ENCODE measurements at places on chromosomes 11 and 22.

DNA sequence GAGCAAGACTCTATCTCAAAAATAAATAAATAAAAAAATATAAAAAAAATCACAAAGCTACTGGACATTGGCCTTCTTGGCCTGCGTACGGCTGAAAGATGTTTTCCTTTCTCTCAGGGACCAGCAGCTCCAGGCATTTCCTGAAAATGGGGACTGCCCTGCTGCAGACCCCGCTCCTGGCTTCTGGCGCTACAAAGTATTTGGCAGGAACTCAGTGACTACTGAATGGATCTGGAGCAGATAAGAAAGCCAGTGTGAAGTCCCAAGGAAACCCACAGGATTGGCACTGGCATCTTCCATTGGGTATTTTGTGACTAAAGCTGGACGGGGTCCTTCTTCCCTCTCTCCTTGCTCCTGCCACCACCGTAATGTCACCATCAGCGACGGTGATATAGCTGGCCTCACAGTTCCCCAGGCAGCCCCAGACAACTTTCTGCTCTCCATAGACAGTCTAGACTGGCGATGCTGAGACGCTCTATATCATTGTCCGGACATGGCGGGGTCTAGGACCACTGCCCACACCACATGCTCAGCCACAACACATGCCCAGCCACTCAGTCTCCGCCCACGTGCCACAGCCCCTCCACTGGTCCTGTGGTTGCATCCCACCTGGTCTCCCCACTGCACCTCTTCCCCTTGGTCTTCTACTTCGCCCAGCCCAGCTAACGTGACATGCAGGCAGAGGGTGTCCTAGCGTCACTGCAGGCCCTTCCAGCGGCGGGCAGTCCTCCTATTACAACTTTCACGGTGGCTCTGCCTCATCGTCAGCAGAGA is 22.7 kb upstream of the YPEL1 start:
- no peak for DNase-seq

GRCh38 chr11:119034813-119035212 is 4.1 kb upstream of the SLC37A4 start:
- no peak for DNase-seq

- DNase-seq: peak; percentile 52
Measured at GRCh38 chr22:43884600-43885318, 7.1 kb downstream of the PNPLA5 start.

DNA sequence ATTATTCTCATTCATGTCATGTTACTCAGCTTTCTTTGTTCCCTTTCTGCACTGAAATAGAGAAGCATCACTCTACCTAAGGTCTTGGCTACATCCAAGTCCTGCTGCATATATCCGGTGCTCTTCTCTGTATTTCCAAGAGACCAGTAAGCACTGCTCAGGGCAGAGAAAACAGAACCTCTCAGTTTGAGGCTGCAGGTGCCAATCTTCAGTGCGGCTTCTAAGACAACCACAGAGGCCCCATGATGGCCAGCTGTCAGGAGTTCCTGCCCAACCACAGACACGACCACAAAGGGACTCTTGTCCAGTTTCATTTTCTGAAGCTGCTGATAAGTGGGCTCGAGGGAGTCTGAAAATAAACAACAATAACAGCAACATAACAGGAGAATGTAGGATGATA is 378.4 kb upstream of the PITPNB start:
- DNase-seq: peak; percentile 40

DNA sequence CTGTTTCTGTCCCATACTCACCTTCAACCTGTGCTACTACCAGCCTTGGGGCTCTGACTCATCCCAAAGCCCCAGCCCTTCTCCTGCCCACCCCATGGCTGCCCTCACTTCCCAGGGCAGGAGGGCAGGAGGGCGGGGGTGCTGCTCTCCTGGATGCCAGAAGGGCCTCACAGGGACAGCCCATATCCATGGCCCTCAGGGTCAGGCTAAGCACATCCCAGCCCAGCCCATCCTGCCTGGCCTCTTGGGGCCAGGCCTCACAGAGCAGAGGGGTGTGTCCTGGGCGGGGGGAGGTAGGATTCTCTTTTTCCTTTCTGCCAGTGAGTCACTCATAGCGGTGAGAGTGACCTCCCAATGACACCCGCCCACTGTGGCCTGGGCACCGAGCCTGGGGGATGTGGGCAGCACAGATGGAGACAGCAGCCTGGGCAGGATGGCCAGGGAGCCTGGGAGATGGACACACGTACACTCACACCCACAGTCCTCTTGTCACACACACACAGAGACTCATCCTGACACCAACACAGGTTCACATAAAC is 2.4 kb downstream of the LTBP3 start:
- DNase-seq: no peak

DNA sequence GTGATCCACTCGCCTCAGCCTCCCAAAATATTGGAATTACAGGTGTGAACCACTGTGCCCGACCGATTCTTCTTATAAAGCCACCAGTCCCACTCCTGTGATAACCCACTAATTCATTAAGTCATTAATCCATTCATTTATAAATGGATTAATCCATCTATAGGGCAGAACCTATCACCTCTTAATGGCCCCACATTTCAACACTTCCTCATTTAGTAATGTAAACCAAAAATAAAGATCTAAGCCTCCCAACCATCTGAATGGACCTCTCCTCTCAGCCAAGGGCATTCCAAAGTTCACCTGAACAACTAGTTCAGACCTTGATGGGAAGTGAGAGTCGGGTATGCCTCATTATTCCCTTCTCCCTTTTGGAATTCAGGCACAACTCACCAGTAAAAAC is 9.9 kb upstream of the MRPL11 start:
- DNase-seq: no peak

DNA sequence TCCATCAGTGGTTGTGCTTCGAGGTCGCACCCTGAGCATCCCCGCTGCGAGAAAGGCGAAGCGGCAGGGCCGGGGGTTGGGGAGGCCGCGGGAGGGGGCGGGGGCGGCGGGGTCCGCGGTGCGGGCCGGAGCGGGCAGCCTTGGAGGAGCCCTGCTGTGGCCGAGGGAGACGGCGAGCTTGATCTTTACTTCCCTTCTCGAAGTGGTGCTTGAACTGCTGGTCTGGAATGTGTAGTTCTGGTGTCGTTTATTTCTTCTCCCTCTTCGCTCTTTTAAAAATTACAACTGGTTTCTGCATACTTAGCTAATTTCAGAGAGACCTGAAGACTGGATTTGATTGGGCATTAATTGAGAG is 1.1 kb downstream of the APLP2 start:
- DNase-seq: no peak

- DNase-seq: no peak
Measured at GRCh38 chr11:45676522-45677095, 11.2 kb upstream of the CHST1 start.

DNA sequence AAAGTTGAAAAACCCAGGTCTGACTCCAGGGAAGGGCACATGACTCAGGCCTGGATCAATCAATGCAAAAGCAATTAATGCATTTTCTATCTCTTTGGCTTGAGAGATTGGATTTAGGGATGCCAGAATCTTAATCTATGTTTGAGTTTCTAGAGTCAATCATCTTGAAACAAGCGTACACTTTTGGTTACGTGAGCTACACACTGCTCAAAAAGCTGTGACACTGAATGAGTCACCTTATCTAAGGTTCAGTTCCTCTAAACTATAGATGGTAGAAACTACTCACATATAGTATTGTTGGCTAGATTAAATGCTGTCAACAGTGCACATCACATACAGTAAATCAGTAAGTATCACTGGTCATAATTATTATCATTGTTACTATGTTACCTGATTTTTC is 24.2 kb downstream of the MRE11 start:
- DNase-seq: no peak

GRCh38 chr11:120352405-120352804 is 16.2 kb downstream of the ARHGEF12 start:
- no peak for DNase-seq

- no peak for DNase-seq
Measured at GRCh38 chr11:105781807-105782206, 171.9 kb downstream of the GRIA4 start.

GRCh38 chr11:111331711-111332479 is 33.5 kb downstream of the POU2AF3 start:
- no peak for DNase-seq

DNA sequence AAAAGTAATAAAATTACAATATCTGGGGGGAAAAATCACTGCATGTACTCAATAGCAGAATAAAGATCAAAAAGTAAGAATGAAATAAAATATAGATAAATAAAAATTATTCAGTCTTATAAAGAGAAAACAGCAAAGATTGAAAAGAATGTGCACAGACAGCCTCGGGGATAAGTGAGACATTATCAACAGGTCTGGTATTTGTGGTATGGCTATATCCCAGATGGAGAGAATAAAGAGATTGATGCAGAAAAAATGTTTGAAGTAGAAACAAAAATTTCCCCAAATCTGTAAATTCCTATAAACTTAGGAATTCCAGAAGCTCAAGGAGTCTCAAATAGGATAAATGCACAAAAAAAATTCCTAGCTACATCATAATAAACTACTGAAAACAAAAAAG is 74.5 kb upstream of the LUZP2 start:
- DNase-seq: no peak

DNA sequence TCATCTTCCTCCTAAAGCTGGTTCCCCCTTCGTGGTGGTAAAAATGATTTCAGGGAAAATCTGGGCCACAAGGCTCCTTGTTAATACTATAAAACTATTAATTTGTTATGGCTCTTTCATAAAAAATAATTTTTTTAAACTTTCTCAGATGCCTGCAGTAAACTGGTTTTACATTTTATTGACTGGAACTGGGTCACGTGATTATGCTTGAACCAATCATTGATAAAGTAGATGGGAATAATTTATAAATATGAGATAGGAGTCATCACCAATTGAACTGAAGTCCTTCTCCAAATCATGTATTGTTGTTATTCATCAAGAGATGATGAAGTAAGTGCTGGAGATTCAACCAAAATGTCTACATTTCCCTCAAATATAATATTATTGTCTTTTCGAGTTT is 138.4 kb downstream of the SLC17A6 start:
- DNase-seq: no peak

GRCh38 chr22:44428941-44429830 is 68.8 kb downstream of the RTL6 start:
- DNase-seq: no peak

DNA sequence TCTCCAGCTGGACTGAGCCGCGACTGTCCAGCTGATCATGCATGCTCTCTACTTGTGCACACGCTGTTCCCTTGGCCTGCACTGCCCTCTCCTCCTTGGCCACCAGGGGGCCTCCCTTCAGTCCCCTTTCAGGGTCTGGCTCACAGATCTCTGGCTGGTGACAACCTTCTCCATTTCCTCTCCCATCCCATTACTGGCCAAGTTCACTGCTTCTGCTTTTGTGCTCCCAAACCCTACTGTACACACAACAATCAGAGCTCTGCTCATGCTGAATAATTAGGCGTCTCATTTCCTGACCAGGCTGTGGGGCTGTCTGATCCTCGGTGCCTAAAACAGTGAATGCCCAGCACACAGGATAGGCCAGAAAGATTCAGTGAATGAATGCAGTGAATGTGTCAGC is 224.0 kb upstream of the NARS2 start:
- peak; percentile 5 for DNase-seq

DNA sequence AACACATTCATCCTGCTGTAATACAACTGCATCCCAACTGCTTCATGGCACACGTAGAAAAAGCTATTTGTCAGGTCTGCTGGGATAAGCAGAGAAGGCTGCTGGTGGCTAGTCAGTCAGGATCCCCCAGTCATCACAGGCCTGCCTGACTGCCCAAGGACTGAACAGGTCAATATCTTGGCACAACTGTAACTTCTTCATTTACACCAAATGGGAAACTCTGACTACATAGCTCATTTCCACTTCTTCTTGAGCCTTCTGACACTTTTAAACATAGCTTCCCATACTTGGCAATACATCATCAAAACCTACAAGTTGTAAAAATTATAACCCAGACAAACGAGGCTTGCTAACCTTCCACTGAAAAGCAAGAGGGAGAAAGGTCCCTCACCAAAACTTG is 2.8 kb downstream of the TMEM9B start:
- DNase-seq: no peak

DNA sequence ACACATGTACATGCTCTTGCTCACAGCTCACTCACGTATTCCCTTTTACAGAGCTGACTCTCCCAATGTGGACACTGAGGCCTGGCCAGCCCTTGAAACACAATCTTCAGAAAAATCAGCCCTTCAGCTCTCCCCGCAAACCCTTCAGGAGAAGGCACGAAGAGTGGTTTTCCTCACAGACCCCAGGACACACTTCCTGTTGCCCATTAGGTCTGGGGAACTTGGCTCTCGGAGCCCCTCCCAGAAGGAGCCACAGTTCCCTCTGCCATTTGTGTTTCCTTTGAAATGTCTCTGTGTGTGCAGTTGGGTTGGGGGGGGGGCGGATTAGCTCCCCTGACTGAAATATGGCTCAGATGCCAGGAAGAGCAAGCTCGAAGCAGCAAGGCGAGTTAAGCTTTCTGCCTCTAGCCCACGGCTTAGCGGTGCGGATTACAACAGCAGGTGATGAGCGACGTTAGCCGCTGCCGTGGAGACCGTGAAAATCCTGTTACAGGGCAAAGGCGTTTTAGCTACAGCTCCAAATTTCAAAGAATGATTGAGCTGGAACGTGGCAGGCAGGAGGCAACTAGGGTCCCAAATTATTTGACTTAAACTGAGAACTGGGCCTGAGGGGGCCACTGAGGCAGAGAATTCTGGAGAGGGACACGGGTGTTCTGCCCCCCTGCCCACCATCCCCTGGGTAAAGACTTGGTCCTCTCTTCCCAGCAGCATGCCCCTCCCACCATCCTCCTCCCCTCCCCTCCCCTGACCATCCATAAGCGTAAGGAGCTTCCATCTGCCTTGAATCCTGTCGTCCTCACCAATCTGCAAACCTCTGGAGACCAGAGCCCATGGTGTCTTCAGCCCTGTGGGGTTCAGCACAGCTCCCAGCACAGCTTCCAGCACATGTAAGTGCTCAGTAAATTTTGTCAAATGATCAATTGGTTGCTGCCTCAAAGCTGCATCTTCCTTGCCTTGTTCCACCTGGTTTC is 598.6 kb downstream of the BUD13 start:
- DNase-seq: no peak

DNA sequence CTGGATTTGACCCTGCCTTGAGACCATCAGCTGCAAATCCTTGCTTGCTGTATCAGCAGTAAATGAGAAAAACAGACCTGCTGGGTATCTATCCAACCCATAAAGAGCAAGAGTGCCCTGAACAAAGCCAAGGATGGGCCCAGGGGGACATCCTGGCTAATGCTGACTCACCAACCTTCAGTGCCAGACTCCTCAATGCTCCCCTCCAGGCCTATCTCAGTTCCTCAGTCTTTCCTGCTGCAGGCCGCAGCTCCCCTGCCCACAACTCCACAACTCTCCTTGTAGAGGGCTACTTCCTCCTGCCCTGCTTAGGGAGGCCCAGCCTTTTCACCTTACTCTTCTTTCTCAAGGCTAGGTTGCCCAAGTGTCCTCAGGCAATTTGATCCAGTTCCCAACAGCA is 2.6 kb downstream of the LAMTOR1 start:
- DNase-seq: no peak

GRCh38 chr22:42695294-42695693 is 25.4 kb downstream of the A4GALT start:
- DNase-seq: no peak

GRCh38 chr11:92322225-92322624 is 97.6 kb downstream of the FAT3 start:
- no peak for DNase-seq
